ENCODE measurements at places on chromosomes 11 and 22. TPM values are rescaled to one million over a fixed set of nuclear protein-coding genes. Genes with fewer than 3 reads are reported as not detected.
A peak's percentile ranks its signal among the peaks of the same experiment; 100 is the strongest.

DNA sequence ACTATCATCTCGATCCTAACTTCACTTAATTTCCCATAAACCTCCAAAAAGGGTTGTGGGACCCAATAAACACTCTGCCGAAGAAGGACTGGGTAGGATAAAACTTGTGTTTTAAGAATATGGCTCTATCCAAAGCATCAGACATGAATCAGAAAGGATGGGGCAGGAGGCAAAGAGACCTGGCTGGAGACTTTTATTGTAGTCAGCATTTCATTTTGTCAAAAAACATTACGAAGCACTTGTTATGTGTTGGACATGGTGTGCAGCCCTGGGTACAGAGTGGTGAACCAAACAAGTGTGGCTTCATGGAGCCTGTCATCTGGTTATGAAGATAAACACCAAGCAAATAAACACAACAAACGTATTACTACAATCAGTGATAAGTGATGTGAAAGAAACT is 17.3 kb downstream of the IL10RA start:
- DNase-seq = no peak

- no peak for DNase-seq
These were observed at the start of gene CELSR1 for GRCh38 chr22:46537225-46537945. CELSR1 (minus strand) TSS chr22:46537620; CDS start chr22:46537170, 450 bp downstream.

GRCh38 chr11:35682230-35683173 is 19.9 kb downstream of the TRIM44 start:
- peak; percentile 15 for DNase-seq

DNA sequence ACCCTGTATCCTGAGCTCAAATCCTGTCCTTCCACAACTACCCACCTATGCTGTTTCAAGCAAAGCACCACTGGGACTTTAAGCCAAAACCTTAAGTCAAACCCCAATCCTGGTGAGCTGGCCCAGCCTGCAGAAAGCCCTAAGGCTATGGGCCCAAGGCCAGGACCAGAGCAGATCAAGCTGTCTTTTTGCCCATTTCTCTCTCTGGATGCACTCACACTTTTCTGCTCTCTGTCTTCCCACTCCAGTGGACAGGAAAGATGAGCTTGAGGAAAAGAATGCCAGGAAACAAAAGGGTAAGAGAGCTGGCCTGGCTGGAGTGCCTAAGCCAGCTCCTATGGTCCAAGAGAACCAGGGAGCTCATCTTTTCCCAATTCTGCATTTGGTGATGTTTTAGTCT is 284.3 kb upstream of the ISX start:
- DNase-seq = no peak

- DNase-seq = no peak
These were observed 9.5 kb downstream of the H19 start for GRCh38 chr11:1988174-1988573.

- no peak for DNase-seq
These were observed 2.3 kb upstream of the RAD9A start for GRCh38 chr11:67389477-67389876.

GRCh38 chr22:30044881-30045493 is 35.3 kb upstream of the HORMAD2 start:
- DNase-seq = no peak

- no peak for DNase-seq
These were observed 307.5 kb upstream of the ZC3H12C start for GRCh38 chr11:109785714-109786113.

DNA sequence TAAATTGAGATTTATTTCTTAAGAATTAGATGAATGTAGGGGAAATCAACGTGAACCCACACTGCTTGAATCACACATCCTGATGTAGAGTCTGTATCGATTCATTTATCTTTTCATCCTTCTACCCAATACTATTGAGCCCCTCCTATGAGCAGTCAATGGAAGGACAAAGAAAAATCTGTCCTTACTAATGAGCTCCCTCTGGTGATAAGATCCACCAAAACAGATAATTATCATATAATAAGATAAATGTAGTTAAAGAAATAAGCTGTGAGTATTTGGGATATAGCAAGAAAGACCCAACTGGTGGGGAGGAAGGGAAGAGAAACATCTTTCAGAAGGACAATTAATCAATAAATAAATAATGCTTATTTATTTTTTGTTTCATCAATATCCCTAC is 385.1 kb upstream of the CCDC90B start:
- no peak for DNase-seq

GRCh38 chr22:22368516-22368915 is 123.9 kb downstream of the VPREB1 start:
- no peak for DNase-seq

DNA sequence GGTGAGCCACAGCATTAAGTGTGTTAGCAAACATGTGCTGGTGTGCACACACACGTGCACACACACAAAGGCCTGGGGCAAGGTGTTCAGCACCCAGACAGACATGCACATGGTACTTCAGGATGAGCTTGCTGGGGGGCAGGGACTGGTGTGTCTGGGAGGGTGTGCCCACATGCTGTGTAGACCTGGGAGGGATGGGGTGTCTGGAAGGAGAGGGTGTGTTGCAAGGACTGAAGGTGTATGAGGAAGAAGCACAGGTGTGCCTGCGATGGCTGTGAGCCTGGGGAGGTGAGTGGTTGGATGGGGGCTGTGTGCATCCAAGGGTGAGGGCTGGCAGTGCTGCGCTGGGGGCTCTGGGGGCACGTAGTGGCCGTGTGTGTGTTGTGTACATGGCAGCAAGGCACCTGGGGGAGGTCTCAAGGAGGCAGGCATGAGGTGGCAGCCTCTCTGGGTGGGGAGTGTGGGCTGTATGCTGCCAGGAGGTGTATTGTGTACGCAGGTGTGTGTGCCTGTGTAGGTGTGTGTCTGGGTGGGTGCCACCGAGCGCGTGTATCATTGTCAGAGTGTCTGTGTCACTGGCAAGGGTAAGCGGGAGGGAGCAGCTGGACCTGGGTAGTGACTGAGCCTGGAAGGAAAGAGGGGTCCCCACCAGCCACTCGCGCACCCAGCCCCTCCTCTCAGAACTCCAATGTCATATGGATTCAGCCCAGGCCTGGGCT is 2.2 kb downstream of the NRXN2 start:
- no peak for DNase-seq

DNA sequence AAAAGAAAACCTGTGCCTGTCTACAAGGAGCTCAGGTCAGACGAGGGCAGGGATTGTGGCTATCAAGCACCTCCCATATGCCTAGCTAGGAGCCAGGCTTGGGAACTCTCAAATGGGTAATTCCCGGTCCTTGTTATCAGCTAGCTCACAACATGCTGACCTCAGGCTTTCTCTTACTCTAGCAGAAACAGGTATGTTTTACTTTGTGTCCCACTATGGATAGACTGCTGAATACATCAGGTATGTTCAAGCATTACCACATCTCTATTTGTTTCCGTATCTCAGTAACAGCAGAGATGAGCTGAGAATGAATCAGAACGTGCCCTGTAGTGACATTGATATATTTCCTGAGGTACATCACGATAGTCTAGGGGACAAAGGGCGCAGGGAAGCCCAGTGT is 29.4 kb downstream of the SHISA8 start:
- DNase-seq = no peak

DNA sequence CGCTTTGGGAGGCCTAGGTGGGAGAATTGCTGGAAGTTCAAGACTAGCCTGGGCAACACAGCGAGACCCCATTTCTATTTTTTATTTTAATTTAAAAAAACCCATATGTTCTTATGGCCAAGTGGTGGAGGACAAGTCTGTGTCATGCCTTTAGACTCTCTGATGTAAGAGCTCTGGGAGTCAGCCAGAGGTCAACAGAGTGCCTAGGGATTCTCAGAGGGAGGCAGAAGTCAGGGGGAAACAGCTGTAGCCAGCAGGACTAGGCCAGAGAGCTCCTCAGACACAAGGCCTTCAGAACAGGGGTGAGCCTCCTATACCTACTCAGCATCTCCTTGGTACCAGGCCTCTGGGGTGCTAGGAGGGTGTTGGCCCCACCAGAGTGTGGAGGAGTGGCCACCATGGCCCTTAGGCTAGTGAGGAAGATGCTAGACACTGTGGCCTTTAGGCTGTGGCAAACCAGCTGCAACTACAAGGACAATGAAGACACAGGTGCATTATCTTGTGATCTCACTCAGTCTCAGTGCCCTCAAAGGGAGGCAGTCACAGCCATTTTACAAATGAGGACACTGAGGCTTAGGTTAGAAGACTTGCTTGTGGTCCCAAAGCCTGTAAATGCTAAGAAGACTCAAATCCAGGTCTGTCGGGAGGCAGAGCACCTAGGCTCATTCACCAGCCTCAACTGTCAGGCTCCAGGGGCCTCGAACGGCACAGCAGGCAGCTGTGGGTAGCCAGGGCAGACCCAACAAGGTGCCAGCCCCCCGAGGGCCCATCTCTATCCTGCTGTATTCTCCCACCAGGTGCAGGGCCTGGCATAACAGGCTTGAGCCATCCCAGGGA is 5.0 kb downstream of the ZP1 start:
- no peak for DNase-seq

The DUSP8 gene
- total RNA-seq = 0.85 TPM

The HTR3A gene
- total RNA-seq = 0.58 TPM

The ANAPC15 gene
- 7.7 TPM for total RNA-seq

The TRIM48 gene
- not detected for total RNA-seq

The OR52I2 gene
- not detected for total RNA-seq

The PDE3B gene
- 40.6 TPM for total RNA-seq

Data from urinary bladder (tissue), 4 donors.